ENCODE measurements at places on chromosomes 3 and 15.

GRCh38 chr15:34335176-34336032 is 2.2 kb downstream of the SLC12A6 start:
- no peak for DNase-seq

GRCh38 chr3:150607267-150608065 is 4.3 kb downstream of the SELENOT start:
- no peak for DNase-seq

- DNase-seq = no peak
Measured at GRCh38 chr3:72960812-72961518, 35.6 kb upstream of the PPP4R2 start.

GRCh38 chr15:54810031-54810430 is 386.7 kb downstream of the RSL24D1 start:
- DNase-seq = no peak

GRCh38 chr15:78618490-78618934 is 2.3 kb downstream of the CHRNA3 start:
- DNase-seq = peak; percentile 84

Measured in right cardiac atrium (tissue), 5 donors.